ENCODE measurements at places on chromosomes 12 and 14. TPM values are rescaled to one million over a fixed set of nuclear protein-coding genes. Genes with fewer than 3 reads are reported as not detected.

Gene WSCD2
- total RNA-seq, result not detected

Gene RIPK3
- total RNA-seq, result 20.7 TPM

Gene ANKRD33
- total RNA-seq, result not detected

Gene RNASE3
- not detected for total RNA-seq

Gene OR4E2
- not detected for total RNA-seq

Gene JPH4
- total RNA-seq, result not detected

Gene HOXC13
- total RNA-seq, result 1.3 TPM

Gene PLBD1
- 6.1 TPM for total RNA-seq

Gene SSTR1
- total RNA-seq, result 0.56 TPM

Gene AKAP6
- total RNA-seq, result 0.50 TPM

Gene PTPRO
- total RNA-seq, result 12.3 TPM

Gene CELA1
- total RNA-seq, result not detected

DNA sequence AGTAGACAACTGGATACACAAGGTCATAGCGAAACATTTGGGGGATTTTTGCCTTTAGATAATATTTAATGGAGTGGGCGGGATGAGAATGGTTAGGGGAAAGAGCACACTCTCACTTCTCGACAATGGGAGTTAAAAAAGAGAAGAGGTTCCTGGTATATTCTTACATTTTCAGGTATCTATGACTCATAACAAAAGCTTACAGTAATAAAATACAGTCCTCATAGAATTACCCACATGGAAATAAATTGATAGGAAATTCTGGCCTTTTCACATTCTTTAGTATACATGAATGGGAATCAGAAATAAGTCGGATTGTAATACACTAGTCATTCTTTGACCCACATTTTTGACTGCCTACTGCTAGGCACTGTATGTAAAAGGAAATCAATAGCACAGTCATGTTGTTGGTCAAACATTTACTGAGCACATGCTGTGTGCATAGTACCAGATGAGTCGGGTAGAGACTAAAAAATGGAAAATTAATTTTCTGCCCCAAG, 8.2 kb upstream of the CRADD start:
- DNase-seq, result no peak

DNA sequence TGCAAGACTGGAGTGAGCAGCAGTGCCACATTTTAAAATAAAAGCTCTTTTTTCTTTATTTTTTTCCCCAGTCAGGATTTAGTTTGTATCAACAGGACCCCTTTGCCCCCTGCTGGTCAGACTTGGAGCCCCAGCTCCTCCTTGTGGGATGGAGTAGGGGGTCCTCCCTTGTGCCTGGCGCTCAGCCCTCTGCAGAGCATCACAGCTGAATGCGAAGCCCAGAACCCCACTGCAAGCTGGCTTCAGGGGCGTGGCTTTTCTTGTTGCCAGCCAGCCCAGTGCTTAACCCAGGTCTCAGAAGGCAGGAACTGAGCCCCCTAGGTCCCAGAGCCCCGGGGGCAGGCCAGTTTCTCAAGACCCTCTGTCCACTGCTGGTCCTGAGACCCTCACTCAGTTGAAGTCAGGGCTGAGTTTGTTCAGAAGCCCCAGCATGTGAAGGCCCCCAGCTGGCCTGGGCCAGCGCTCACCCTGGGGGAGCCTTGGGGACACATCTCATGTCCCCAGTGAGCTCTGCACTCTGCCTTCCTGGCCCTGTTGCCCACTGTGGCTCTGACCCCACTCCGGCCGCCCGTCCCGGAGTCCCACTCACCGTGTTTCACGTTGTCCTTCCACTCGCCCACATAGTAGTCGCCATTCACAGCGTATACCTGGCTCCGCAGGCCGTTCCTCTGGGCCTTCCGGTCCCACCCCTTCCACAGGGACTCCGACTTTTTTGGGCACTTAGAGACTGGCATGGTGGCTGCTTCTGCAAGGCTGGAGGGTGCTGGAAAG, 519 bp downstream of the MORN3 start:
- DNase-seq, result no peak

DNA sequence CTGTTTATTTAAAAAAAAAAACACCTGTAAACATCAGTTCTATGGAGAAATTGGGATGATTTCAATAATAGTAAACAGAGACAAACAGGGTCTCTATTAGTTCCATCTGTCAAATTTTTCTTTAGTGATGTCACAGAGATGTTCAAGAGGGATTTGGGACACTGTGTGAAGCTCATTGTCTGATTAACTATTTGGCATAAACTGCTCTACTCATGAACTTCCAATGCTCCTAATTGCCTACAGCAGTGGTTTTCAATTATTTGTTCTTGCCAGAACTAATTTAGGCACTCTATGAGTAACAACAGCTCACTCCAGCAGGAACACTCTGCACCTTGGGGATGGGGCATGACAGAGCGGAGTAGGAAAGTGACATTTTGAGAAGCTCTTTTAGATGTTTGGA, 250.1 kb upstream of the PRKD1 start:
- DNase-seq, result no peak

GRCh38 chr14:66359500-66359899, 126.7 kb upstream of the CCDC196 start:
- DNase-seq, result peak; percentile 47

- peak; percentile 90 for DNase-seq
These were observed at the start of gene MLXIP for GRCh38 chr12:122078141-122079032. TSS of gene MLXIP (plus strand) at chr12:122078756. CDS start at chr12:122078854, 98 bp downstream.

- DNase-seq, result no peak
These were observed 271.1 kb upstream of the G2E3 start for GRCh38 chr14:30287579-30288445.

GRCh38 chr12:58757422-58757821, 162.9 kb downstream of the LRIG3 start:
- DNase-seq, result no peak

DNA sequence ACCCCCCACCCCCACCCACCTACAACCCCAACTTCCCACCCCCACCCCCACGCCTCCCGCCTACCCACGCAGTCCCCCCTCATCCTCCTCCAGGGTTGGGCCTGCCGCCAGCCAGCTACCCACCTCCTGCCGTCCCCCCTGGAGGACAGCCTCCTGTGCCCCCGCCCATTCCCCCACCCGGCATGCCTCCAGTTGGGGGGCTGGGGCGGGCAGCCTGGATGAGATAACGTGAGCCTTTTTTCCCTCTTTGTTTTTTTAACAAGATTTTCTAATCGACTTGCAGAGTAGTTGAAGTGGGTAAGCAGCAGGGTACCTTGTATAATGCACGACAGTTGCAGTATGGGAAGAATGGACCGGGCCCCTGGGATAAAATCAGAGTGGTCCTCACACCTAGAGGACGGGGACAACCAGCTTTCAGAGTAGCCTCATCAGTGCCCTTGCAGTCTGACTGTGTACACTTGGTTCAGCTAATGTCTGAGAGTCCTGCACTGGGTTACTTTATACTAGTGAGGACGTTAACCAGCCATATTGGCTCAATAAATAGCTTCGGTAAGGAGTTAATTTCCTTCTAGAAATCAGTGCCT, 29.4 kb downstream of the CCNK start:
- DNase-seq, result no peak

GRCh38 chr14:54762296-54762695, 140.3 kb downstream of the GCH1 start:
- DNase-seq, result no peak

DNA sequence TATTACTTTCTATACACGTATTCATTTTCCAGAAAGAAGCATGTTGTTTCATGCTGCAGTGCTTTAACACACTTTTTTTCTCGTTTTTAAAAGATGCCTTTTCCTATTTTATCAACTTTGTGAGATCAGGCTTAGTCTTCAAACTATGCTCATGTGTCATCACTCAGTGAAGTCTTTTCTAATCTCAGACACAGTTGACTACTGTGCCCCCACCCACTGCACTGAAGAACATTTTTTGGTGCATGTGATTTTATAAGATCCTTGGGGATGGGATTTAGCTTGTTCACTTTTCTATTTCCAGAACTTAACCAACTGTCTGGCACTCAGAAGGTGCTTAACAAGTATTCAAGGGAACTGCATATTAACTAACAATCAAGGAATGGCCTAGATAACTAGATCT, 85.5 kb downstream of the CDK17 start:
- DNase-seq, result no peak

- DNase-seq, result no peak
These were observed 29.5 kb downstream of the CEP170B start for GRCh38 chr14:104894331-104895206.

GRCh38 chr12:121811434-121812319, 7.9 kb downstream of the SETD1B start:
- peak; percentile 81 for DNase-seq

GRCh38 chr14:76603713-76604112, 157.6 kb upstream of the VASH1 start:
- DNase-seq, result no peak

- no peak for DNase-seq
These were observed 20.3 kb upstream of the PPP2R5E start for GRCh38 chr14:63563370-63564026.

- no peak for DNase-seq
These were observed 1.3 kb upstream of the DYNC1H1 start for GRCh38 chr14:101963052-101963451.

DNA sequence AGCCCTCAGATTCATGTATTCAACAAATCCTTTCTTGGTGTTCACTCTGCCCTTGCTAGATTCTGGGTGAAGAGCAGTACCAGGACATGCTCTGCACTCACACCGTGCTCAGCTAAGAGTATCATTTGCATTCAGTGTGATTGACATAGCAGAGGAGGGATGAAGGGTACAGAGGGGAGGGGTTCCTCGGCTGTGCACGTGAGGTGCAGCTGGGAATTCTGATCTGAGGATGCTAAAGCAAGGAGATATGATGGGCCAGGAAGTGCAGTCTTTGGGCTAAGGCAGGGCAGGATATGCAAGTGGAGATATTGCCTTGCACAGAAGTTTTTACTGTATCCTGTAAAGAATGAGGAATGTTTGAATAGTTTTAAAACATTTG, 108.6 kb downstream of the FGD4 start:
- no peak for DNase-seq

GRCh38 chr14:89933002-89933401, 21.5 kb downstream of the EFCAB11 start:
- no peak for DNase-seq

GRCh38 chr12:101767537-101767936, 28.3 kb upstream of the SYCP3 start:
- DNase-seq, result peak; percentile 15

GRCh38 chr14:68404652-68405183, 388.1 kb downstream of the ZFP36L1 start:
- DNase-seq, result no peak

- no peak for DNase-seq
These were observed 66.9 kb downstream of the GALNT9 start for GRCh38 chr12:132262256-132263060.

DNA sequence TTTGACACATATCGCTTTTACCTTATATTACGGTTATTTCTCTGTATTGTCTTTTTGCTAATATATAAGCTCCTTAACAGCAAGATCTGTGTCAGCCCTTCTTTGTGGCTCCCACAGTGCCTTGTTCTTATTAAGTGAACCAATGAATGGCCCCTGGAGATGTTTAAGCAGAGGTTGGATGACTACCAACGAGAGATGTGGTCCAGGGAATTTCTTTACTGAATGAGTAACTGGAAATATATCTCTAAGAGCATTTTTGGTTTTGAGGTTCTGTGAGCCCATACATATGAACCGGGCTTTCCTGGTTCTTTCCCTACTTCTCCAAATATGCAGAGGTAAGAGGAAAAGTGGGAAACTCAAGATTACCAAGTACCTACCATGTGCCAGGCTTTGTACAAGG, 23.5 kb downstream of the CALCOCO1 start:
- no peak for DNase-seq

GRCh38 chr14:25988536-25988935, 609.3 kb downstream of the NOVA1 start:
- DNase-seq, result no peak

GRCh38 chr12:42238240-42239140, at the start of gene YAF2:
TSS of gene YAF2 (minus strand) at chr12:42238248. CDS start at chr12:42238180, 68 bp downstream.
- DNase-seq, result peak; percentile 83

DNA sequence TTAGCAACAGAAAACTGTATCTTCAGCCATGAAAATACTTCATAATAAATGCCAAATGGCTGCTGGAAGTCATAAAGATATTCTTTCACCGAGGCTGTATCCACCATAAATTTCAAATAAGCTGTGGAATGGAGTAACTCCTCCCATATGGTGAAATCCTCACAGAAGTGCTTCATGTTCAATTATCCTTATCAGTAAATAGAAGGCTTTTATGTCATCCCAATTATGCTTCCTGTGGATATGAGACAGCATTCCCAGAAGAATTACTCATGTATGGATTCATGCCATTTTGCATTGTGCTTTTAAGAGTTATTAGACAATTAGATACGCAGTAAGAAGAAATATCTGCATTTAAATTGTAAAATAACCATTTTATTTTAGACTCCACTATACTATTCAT, 99.0 kb downstream of the RTN1 start:
- no peak for DNase-seq

DNA sequence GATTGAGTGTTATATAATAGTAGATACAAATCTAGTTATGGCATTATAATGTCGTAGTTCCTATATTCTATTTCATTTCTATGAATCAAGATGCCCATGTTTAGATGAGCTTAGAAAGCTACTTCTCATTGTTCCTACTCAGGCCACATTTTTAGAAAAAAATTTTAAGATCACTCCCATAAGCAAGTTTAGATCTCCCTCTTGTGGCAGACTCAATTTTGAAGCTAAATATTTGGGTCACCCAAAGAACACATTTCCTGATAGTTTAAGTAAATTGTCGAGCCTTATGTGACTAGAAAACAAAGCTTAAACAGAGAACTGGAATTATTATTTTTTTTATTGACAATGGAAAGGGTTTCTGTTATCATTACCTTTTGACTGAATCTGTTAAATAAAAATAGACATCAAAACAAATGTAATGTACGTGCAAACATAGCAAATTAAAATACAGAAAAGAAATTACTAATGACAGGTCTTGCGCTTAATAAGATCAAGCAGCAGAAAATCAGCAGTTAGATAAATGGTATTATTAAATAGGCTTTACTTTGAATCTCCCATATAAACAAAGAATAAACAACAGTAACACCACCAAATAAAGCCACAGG, 180.2 kb downstream of the ACSS3 start:
- peak; percentile 52 for DNase-seq

- no peak for DNase-seq
These were observed 43.4 kb downstream of the BDKRB1 start for GRCh38 chr14:96299441-96299840.

DNA sequence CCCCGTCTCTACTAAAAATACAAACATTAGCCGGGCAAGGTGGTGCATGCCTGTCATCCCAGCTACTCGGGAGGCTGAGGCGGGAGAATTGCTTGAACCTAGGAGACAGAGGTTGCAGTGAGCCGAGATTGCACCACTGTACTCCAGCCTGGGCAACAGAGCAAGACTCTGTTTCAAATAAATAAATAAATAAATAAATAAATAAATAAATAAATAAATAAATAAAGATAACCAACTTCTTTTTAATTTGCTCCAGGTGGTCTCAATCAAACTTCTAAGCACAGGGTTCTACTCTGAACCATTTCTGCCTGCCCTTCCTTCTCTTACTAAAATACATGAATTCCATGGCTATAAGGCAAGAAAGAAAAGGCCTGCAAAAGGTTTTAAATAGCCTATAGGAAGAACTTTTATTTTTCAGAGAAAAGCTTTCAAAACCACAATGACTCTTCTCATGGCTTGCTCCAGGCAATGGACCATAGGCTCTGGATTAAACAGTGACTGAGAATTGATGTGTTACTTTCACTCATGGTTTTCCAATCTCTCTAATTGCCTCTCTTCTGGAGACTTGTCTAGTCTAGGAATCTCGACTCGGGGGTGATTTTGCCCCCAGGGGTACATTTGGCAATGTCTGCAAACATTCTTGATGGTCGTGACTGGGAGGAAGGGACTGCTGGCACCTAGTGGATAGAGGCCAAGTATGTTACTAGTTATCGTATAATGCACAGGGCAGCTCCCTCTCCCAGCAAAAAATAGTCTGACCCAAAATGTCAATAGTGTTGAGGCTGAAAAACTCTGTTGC, 14.4 kb downstream of the IGF1 start:
- DNase-seq, result no peak

GRCh38 chr12:89236237-89236636, 116.1 kb downstream of the DUSP6 start:
- no peak for DNase-seq
